ENCODE measurements at places on chromosomes 11 and 22.

- peak; percentile 11 for DNase-seq
Observed at GRCh38 chr11:12587333-12587991, 86.8 kb upstream of the TEAD1 start.

GRCh38 chr11:30684772-30685171, 98.6 kb upstream of the MPPED2 start:
- DNase-seq, result no peak

DNA sequence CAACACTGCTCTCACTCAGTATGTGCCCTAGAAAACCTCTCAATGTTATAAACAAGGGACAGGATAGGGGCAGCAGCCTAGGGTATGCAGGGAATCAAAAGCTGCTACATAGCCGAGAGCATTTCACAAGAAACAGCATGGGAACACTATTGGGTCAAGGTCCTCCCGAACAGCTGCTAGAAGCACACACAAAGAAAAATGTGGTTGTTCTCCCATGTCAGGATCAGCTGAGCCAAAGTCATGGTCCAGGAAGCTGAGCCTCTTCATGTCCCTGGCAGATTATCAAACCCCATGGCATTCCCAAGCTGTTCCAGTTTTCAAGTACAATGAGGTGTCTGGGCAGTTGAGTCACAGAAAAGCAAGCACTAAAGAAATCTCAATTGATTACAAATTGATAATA, 21.0 kb upstream of the GDPD4 start:
- no peak for DNase-seq

DNA sequence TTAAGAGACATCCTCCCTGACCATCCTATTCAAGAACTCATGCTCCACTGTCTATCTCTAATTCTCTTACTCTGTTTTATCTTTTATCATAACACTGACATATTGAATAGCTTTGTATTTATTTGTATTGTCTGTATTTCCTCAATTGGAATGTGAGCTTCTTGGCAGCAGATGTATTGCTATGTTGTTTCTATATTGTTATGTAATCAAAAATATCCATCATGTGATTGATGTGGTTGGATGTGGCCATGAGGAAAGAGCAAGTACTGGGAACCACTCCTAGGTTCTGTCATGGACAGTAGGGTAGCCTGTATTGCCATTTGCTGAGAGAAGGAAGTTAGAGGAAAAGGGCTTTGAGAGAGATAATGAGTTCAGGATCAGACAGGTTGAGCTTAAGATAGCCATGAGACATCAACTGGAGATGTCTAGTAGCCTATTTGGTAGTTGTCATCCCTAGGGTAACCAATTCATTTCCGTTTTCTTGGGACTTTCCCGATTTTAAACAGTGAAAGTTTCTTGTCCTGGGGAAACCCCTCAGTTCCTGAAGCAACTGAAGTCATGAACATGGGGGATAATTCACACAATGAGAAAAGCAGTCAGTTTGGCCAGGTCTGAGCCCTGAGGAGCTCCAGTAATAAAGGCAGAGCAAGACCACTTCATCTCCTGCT, 404.5 kb downstream of the INSC start:
- no peak for DNase-seq

- no peak for DNase-seq
Observed at GRCh38 chr11:119976805-119977560, 160.9 kb downstream of the TRIM29 start.
